T-helper 17 cell (primary cell): ENCODE measurements at places on chromosomes 3 and 15.

GRCh38 chr3:131147534-131147933 lies 120.9 kb downstream of the NEK11 start:
- DNase-seq: no peak

DNA sequence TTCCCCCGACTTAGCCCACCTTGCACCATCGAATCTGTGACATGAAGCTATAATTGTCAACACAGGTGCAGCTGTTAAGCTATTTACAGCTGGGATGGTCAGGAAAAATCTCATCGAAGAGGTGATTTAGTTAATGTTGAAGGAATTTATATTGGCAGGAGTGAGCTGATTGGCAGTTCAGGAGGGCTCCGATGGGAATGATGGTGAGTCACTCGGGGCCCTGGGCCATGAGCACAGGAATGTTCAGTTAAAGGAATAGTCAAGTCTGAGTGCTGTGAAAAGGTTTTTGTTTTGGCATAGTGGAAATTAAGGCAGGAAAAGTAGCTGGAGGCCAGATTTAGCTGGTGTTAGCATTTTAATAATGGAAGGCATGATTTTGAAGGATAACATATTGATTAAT lies 95.7 kb downstream of the OXSM start:
- no peak for DNase-seq

DNA sequence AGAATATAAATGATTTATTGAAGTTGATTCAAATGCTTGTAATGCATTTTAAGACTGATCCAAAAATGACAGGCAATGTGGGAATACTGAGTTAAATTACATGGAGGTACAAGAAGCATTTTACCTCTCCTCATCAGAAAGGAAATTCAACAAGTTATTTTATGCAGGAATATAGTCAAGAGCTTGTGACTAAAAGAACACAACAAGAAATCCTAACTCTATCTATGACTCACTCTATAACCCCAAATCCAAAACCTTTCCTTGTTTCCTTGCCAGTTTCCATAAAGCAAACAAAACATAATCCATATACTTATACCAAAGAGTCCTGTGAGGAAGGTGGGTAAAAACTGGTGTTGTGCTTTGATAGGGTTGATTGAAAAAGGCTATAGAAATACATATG lies 30.8 kb downstream of the SIN3A start:
- DNase-seq: no peak

- no peak for DNase-seq
Measured at GRCh38 chr3:31534065-31534425, 1.3 kb downstream of the STT3B start.
